ENCODE measurements at places on chromosomes 5 and 9.

- no peak for DNase-seq
Observed at GRCh38 chr5:159059722-159060121, 40.0 kb downstream of the EBF1 start.

- no peak for DNase-seq
Observed at GRCh38 chr9:130833031-130833990, 1.7 kb upstream of the ABL1 start.

DNA sequence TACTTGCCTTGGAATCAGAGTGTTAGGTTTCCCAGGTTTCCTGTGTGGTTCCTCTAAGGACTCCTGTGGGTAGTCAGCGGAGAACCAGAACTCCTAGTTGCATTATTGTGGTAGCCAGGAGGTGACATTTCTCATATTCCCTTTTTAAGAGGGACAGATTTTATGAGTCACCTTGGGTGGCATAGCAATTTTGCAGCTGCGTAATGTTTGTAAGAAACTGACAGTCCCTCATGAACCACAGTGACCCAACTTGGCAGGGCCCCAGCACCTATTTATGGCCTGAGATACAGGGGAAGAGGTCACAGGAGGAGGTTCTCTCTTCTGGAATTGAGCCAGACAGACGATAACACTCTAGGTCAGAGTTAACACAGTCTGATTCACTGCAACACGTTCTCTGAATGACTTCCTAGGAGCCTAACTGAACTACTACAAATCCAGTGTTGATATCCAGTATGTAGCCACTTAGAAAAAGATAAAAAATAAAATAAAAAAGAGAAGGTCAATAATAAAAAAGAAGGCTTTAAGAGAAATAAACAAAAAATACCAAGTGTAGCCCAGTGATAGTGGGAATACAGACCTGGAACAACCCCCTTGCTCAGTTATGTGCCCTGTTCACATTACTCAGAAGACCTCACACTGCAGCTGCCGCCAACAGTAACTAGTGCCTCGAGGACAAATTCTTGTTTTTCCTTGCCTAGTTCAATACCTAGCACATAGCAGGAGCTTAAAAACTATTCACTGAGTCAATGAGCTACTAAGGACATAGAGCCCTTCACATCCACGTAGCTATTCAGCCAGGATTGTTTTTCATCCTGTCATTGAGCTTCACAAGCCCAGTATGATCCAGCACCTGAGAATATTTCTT lies 50.7 kb upstream of the VLDLR start:
- DNase-seq = no peak

DNA sequence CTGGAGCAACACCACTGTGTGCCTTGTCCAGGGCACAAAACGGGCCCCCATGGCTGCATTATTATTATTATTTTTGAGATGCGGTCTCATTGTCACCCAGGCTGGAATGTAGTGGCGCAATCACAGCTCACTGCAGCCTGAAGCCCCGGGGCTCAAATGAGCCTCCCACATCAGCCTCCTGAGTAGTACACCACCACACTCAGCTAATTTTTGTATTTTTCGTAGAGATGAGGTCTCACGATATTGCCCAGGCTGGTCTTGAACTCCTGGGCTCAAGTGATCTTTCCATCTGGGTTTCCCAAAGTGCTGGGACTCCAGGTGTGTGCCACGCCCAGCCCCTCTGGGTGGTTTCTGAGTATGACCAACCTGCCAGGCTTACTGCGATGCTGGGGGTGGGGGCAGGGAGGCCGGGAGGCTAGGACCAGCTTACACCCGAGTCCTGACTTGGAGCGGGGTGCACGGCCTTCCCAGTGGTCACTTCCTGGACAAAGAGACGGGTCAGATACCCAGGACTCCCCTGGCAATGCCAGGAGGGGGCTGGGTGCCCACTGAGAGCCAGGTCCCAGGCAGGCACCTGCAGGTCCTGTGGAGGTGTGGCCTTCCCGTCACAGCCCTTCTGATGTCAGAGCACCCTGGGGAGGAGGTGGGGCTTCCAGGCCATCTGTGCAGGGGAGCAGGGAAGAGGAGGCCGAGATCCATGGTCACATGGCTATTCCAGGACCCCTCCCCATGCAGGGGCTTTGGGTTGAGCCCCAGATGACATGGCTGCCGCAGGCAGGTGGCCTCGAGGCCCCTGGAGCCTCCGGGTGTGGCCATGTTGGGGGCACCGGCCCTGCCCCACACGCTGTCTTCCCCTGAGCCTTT lies 8.3 kb upstream of the NRARP start:
- DNase-seq = no peak

DNA sequence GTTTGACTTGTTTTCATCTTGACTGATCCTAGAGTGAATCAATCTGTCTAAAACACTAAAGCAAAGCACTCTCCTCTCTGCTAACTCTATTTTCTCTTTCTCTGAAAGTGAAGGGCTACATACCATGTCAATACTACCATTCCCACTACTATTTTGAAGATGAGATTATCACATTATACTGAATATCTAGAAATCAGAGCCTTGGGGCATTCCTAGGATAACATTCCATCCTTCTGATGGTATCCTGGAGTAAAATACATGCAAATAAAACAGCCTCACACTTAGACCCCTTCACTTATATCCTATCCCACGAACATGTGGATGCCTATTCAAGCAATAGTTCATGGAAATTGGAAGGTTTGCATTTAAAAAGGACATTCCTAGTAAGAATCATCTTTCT lies 309.3 kb upstream of the ACTBL2 start:
- DNase-seq = no peak

DNA sequence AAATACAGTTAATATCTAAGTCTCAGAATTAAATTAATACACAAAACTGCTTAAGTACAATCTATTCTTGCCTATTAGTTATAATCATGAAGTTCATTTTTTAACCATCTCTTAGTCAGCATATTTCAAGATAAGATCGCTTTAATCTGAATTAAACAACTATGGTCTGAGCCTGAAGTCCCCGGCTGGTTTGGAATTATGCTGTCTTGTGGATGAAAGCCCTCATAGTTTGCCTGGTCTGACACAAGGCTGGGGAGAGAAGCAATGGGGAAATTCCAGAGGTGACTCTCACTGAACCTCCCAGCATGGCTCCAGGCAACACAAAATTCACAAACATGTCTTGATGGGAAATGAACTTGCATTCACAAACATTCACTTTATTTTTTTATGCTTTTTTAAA lies 28.0 kb upstream of the GRAMD2B start:
- DNase-seq = no peak

DNA sequence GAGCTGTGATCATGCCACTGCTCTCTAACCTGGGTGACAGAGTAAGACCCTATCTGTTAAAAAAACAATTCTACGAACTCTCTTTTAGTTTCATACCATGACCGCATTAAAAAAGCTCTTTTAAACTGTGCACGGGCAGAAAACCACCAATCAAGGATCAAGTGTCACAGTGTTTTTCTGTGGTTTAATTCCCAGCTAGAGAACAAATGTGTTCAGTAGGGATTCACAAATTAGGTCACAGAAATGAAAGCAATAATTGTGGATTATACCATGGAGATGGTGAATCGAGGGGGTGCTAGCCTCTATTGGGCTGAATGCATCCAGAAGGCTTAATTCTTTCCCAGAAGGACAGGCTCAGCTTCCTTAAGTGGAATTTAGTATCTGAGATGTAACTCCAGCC lies 79.1 kb downstream of the ATG10 start:
- no peak for DNase-seq

GRCh38 chr9:134838651-134839454 lies 41.8 kb upstream of the FCN2 start:
- DNase-seq = no peak

GRCh38 chr9:127937388-127938297 lies at the start of gene DPM2:
TSS of gene DPM2 (minus strand) at chr9:127937854. CDS start at chr9:127937820, 34 bp downstream.
- DNase-seq = no peak

Data from cerebellar nuclear complex (tissue), 1 donor.